ENCODE measurements at places on chromosomes 11 and 22.

DNA sequence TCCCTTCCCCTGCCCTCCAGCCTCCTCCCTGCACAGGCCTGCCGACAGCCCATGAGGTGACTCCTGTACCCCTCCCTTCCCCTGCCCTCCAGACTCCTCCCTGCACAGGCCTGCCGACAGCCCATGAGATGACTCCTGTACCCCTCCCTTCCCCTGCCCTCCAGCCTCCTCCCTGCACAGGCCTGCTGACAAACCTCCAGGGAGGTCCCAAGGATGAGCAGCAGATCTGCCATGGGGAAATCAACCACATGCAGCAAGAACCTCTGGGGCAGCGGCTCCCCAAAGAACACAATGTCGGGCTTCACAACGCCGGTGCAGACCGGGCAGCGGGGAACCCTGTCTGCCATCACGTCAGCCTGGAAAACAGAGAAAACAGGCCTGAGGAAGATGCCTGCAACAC, 12.3 kb downstream of the SIRT3 start:
- no peak for DNase-seq

- DNase-seq, result no peak
These were observed 757 bp downstream of the RNASEH2C start for GRCh38 chr11:65719871-65720210.

DNA sequence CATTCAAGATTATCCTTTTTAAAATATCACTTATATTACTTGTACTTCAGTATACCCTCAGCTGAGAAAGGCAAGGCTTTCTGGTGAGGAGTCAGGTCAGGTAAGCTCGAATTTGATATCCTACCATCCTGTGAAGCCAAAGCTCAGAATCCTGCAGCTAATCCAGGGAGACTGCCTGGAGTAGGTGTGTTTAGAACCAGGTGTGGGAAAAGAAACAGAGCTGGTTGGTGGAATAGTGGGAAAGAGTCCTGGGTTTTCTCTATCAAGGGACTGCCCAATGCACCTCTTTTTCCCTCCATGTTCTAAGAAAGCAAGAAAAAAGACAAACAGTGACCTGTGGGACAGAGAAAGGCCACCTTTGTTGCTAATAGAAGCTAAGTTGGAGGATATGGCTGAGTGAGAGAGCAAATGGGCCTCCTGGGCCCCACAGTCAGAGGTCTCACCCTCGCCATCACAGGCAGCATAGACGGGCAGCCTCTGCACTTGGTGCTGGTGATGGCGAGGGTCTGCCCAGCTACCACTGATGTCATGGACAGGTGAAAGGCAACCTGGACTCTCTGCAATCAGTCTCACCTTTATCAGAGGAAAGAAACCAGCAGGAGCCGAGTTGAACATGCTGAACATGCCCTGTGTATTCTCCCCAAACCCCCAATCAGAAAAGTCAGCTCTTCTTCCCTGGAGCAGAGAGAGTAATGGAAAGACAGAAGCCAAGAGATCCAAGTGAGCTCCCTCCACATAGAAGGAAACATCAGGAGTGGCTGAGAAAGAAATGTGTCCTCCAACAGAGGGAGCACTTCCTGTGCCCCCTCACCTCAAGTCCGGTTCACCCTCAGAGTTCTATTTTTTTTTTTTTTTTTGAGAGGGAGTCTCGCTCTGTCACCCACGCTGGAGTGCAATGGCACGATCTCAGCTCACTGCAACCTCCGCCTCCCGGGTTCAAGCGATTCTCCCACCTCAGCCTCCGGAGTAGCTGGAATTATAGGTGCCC, 491.3 kb downstream of the BUD13 start:
- no peak for DNase-seq

- peak; percentile 31 for DNase-seq
These were observed 7.3 kb downstream of the NEAT1 start for GRCh38 chr11:65429724-65430405.

GRCh38 chr11:110327508-110327907, 31.1 kb upstream of the RDX start:
- no peak for DNase-seq

DNA sequence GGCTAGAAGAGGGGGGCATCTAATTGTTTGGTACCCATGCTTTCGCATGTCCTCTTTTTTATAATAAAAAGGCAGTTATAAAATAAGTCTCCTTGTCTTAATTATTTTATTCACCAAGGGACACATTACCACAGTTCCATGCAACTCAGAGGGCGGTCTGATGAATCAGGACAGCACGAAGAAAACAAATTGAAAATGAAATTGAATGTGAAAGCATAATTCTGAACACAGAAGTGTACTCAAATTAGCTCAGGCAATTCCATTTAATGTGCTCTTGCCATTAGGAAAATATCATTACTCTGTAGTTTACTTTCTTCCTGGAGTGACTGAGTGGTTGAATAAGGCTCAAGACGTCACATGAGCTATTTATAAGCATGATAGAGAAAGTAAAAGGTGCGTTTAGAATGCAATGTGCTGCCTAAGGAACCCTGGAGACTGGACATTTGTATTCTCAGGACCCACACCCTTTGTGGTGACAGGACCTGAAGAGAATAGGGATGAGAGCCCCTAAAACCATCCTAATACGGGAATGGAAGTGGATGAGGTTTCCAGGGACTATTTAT, 59.6 kb downstream of the MTNR1B start:
- no peak for DNase-seq

DNA sequence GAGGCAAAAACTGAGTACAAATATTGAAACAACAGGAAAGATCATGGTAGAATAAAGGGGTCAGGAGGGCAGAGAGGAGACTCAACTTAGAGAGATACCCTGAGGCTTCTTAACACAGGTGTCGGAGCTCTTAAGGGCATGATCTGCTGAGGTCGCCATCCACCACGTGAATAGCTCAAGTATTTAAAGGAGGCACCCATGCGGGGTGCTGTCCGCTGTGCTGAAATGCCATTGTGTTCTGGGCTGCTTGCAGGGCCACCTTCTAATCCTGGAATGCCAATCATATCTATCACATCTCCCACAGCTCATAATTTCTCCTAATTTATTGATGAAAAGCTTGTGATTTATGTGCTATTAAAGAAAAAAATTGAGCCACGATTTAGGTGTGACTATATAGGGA, 90.2 kb downstream of the SEZ6L start:
- DNase-seq, result no peak

- peak; percentile 21 for DNase-seq
These were observed 1.7 kb downstream of the TOM1 start for GRCh38 chr22:35301372-35301874.

GRCh38 chr11:96238563-96239135, 104.3 kb downstream of the MAML2 start:
- DNase-seq, result no peak

DNA sequence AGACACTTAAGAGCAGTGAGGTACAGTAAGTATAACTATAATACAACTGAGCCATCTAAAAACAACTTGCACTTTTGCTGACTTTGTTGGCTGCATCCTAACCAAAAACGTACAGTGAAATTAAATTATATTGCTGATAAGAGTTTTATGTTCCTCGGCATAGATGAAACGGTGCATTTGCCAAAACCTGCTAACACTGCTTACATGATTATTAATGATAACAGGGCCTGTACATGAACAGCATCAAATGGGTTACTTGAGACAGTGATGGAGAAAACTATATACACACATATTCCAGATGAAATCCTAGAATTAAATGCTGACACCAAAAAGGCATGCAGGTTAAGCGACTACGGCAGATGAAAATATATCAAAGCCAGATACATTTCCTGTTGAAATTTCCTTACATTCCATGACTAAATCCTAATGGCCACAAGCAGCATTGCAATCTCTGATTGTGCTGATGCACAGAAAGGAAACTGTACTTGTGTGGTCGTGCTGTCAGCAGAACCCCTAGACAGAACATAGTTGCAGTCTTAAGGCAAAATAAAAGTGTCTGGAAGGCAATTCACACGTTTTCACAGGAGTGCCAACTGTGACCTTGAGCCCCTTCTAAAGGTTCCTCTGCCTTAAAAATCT, 143.9 kb downstream of the CADM1 start:
- no peak for DNase-seq

GRCh38 chr11:133951327-133952198, 5.2 kb downstream of the IGSF9B start:
- no peak for DNase-seq

- no peak for DNase-seq
These were observed 385.9 kb upstream of the ANO5 start for GRCh38 chr11:21806947-21807346.

Measured in stimulated activated naive CD4-positive, alpha-beta T cell treated with Interleukin-2 at 50 U/mL for 16 hours (primary cell).